Stimulated activated CD8-positive, alpha-beta memory T cell treated with anti-CD3 and anti-CD28 coated beads, Interleukin-15, amount 100 ng/mL, for 48 hours (primary cell): ENCODE measurements at places on chromosomes 7 and 10.

GRCh38 chr10:93458821-93459257 lies 23.3 kb downstream of the MYOF start:
- DNase-seq: peak; percentile 10

GRCh38 chr7:101667920-101668319 lies 38.8 kb upstream of the MYL10 start:
- DNase-seq: no peak

DNA sequence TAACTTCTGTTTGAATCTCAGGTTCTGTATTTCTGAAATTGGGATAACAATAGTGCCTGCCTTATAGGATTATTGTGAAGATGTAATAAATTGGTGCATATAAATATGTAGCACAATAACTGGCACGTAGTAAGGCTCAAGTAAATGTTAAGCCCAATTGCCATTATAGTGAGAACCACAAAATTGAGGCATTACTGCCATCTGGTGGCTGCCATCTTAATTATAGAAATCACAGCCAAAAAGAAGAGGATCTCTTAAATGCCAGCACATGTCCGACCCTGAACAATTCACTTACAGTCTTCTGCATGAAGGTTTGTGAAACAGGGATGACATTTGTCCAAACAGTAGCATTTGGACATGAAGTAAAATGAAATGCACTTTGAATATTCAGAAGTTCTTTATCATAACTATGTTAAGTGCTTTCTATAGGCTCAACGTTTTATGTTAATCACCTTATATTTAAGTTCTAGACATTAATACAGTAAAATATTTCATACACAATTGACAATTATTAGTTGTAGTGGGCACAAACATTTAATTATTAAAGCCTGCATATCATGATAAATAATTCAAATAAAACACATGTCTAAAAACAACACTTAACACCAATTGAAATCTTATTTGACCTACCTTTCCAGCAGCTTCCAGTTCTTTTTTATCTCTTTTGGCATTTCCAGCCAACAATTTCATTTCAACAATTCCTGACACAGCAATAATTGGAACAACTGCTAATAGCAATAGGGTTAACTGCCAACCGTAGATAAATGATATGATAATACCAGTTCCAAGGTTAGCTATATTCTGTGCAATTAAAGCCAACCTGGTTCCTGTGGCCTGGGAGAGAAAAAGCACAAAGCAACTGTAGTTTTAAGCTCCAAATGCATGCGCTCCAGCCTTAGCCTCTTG lies 58.5 kb downstream of the ABCB4 start:
- peak; percentile 16 for DNase-seq

GRCh38 chr10:123132576-123133477 lies 2.9 kb upstream of the HMX3 start:
- DNase-seq: peak; percentile 73

- no peak for DNase-seq
Measured at GRCh38 chr7:28182071-28182471, 1.5 kb upstream of the JAZF1 start.
